ENCODE measurements at places on chromosomes 7 and 10.

DNA sequence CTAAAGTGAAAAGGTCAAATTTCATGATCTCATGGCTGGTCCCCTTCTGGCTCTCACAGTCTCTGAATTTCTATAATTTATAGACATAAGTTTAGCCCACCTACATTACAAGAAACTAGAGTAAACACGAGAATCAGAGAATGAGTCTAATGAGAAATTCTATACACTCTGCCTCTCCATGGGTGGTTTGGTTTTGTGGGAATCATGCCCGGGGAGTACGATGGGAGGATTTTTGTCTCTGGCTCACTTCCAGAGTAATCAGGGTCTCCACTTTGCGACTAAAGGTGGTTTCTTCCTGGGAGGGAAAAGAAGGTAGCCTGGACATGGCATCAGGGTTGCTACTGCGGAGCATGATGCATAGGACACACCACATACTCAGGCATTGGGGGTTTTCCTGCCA is 69.7 kb downstream of the MRC1 start:
- DNase-seq: no peak

DNA sequence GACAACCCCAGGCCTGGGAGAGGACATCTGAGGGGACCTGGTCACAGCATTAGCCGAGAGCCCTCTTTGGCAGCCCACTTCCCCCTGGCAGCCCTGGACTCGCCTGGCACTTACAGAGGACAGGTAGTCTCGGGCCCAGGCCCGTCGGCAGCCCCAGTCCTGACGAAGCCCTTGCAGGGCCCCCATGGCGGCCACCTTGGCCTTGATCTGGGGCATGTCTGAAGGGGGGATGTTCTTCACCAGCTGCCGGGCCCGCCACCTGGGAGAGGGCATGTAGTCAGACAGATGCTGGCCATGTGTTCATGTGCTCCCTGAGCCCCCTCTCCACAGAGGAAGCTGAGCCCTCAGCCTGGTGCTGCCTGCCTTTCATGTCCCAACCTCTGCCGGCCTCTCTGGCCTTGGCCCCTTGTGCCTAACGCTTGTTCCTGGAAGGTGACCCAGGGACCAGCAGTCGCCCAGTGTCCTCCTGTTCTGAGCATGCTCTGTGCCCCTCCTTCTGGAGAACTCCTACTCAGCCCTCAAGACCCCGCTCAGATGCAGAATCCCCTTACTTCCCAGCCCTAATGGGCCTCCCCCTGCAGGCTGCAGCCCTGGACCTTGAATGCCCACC is 13.9 kb downstream of the MYO1G start:
- DNase-seq: peak; percentile 58

- no peak for DNase-seq
Observed at GRCh38 chr10:85604884-85605283, 761.7 kb downstream of the GRID1 start.

DNA sequence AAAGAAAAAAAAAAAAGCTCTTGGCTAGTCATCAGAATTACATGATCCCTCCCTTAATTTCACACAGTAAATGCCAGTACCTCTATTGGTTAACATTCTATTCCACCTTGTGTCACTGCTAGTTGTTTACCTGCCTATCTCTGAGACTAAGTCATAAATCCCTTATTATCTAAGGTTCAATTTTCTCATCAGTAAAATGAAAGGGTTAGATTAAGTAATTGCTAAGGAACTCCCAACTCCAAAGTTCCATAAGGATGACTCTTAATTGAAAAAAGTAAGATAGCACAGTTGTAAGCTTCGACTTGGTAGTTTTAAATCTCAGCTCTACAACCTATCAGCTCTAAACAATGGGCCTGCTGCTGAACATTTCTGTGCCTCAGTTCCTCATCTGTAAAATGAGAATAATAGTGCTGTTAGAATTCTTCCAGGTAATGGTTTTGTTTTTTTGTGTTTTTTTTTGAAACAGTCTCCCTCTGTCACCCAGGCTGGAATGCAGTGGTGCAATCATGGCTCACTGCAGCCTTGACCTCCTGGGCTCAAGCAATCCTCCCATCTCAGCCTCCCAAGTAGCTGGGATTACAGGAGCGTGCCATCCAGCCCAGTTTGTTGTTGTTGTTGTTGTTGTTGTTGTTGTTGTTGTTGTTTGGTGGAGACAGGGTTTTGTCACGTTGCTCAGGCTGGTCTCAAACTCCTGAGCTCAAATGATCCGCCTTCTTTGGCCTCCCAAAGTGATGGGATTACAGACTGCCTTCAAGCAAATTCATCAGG is 35.6 kb downstream of the SRPK2 start:
- no peak for DNase-seq

DNA sequence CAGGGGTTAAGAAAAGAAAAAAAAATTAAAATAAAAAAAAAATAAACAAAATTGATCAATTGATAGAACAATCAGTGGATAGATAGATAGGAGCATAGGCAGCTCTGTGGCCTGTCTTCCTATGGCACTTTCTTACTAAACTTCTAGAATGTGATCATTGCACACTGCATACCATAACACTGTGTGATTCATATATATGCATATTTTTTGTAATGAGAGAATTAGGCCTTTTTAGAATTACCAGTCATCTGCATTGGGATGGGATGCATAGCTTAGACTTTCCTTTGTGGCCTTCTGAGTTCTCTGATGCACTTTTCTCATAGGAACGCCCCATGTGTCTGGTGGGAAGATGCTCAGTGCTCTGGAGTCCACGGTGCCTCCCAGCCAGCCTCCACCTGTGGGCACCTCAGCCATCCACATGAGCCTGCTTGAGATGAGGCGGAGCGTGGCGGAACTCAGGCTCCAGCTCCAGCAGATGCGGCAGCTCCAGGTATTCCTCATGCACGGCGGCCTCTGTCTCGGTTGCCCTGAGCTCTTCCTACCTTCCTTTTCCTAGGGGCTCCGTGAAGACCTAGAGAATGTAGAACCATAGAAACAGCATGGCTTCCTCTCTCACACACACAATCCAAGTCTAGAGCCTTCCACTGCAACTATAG is 222.5 kb downstream of the ARHGAP21 start:
- no peak for DNase-seq

DNA sequence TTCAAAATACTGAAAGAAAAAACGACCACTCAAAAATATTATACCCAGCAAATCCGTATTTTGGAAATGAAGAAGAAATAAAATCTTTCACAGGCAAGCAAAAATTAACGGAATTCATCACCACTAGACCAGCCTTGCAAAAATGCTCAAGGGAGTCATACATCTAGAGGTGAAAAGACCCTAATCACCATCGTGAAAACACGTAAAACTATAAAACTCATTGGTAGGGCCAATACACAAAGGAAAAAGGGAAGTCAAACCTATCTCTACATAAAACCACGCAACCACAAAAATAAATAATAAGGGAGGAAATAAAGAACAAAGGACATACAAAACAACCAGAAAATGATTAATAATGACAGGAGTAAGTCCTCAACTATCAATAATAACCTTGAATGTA is 6.6 kb upstream of the AKR1B1 start:
- DNase-seq: no peak

GRCh38 chr10:35306852-35307251 is 29.5 kb upstream of the CCNY start:
- no peak for DNase-seq

DNA sequence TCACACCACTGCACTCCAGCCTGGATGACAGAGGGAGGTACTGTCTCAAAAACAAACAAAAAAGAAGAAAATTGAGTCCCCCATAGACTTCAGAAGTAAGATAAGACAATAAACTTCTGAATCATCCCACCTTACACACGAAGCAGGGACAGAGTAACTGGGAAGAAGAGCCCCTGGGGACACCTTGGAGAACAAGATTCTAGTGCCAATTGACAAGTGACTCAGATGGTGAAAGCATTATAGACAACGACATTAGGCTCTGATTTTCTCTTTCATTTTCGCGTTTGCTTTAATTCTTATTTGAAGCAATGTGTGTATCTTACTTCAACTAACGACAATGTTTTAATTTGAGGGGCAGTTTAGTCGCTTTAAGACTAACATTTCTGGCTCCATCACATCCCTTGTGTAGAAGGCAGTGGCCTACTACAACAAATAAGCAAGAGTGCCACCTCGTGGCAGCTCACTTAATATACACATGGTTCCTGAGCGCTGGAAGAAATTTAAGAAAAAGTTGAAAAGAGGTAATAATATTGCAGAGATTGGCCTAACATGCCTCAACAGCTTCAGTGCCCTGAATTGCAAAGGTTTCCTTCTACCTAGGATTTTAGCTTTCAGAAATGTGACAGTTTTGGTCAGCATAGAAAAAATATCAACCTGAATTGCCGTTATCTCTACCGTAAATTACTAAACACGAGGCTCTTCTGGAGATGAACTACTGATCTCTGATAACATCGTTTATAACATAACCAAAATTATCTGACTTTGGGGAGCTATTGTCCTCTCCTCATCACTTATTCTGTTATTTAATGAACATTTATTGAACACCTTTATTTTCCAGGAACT is 36.7 kb downstream of the ASNS start:
- DNase-seq: peak; percentile 82

- DNase-seq: no peak
Observed at GRCh38 chr10:72952642-72953158, 1.9 kb downstream of the PLA2G12B start.

DNA sequence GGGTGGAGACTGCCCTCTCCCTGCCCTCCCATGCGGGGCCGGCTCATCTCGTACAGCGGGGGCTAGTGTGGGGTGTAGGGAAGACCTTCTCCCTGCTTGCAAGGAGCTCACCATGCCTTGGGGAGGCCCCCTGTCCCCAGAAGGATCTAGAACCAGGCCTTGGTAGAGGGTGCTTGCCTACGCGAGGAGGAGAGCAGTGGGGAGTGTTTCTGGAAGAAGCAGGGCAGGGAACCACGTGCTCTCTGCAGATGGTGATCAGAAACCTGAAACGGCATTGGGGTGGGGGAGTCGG is 2.7 kb downstream of the MAFK start:
- DNase-seq: no peak

GRCh38 chr10:35089611-35090161 is 455 bp downstream of the CUL2 start:
- DNase-seq: no peak

GRCh38 chr10:78000956-78001472 is 28.3 kb downstream of the POLR3A start:
- no peak for DNase-seq

DNA sequence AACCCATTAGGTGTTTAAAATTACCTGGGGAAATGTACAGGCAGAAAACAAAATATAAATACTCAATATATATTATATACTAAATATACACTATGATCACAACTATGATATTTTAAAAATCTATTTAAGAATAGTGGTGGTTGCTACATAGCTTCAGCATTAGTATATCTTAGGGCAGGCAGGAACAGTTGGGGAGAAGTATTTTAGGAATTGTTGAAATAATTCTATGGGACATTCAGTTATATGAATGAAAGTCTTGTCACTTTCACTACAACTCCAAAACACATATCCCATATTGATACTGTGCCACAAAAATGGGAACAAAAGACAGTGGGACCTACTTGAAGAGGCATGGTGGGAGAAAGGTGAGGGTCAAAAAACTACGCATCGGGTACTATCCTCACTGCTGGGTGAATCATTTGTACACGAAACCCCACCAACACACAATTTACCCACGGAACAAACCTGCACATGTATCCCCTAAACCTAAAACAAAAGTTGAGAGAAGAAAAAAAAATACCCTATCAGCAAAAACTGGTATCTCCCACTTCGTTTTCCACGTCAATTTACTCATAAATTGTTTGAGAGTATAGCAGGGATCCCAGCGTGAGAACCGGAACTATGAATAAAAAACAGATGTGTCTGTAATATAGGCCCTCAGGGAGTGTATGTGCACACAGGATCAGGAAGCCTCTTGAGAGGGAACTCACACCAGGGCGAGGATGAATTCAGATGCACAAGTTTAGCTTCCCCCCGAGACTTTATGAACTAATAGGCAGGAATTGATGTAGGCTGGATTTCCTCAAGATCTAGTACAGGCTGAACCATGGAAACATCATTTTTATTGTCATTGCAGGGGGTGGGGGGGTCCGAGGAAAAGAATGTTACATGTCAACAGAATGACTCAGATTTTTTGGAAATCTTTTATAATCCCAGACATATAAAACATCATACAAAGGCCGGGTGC is 16.2 kb downstream of the SLC16A12 start:
- DNase-seq: no peak

DNA sequence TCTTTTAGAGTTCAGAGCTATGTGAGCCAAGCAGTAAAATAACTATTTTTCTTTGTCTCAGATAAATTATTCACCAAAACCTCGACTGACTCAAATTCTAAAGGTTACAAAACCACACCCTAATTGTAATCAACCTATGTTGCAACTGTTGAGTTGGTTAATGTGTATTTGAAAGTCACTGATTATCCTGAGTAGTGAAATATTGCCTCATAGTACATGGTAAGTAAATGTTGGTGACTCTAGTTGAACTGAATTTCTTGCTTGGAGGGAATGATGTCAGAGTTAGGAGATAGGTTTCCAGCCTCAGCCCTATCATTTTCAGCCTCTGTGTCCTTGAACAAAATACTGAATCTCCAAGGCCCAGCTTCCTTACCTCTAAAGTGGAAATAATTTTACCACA is 3.0 kb upstream of the CYP2C18 start:
- no peak for DNase-seq
